ENCODE measurements at places on chromosomes 11 and 22. TPM values are rescaled to one million over a fixed set of nuclear protein-coding genes. Genes with fewer than 3 reads are reported as not detected.
A peak's percentile ranks its signal among the peaks of the same experiment; 100 is the strongest.

DNA sequence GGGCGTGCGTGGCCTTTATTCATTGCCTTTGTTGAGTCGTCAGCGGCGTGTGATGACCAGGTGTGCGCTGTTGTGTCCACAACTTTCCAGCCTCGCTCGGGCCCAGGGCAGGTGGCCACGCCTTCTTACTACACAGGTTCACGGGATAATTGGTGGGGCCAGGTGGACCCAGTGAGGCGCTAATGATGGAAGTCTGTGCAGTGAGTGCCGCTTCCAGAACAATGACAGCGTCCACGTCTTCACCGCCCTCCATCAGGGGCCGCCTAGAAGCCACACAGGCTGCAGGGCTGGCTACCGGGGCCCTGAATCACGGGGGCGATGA is 1197.3 kb downstream of the BRD1 start:
- no peaks in the 10 kb centered on the region for H3K4me1 ChIP-seq
- no peaks in the 10 kb centered on the region for H3K36me3 ChIP-seq
- no peak overlapping the region for H3K27ac ChIP-seq
- H3K27me3 ChIP-seq: no peaks in the 10 kb centered on the region
- DNase-seq: no peak

DNA sequence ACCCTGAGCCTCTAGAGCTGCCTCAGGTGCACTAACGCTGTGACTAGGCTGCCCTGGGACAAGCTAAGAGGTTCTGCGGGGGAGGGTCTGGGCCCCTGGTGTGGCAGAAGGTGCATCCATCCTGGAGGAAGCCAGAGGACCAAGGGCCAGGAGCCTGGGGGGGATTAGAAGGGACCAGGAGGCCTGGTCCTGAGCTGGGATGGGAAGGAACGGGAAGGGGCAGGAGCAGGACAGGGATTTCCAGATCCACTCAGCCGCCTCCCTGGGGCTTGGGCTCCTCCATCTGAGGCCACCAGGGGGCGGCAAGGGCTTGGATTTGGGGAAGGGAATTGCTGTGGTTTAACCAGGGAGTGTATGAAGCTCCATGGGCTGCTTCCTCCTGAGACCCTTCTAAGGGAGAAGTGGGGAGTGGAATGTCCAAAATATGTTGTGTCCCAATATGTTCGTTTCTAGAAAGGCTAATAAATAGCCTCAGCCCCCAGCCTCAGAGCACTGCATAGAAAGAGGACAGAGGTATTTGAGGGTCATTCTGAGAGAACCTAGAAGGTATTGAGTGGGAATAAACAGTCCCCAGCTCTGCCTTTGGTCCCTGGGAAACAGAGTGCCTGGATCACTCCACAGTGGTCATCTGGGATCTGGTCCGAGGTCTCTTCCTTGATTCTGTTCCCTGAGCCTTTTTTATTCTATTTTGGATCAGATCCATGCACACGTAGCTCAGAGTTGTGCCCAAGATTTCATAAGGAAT is 17.4 kb upstream of the PRAME start:
- H3K36me3 ChIP-seq: no peaks in the 10 kb centered on the region
- peak; percentile 58 for DNase-seq
- H3K27ac ChIP-seq: no peak overlapping the region
- H3K27me3 ChIP-seq: no peaks in the 10 kb centered on the region
- H3K4me1 ChIP-seq: no peaks in the 10 kb centered on the region

DNA sequence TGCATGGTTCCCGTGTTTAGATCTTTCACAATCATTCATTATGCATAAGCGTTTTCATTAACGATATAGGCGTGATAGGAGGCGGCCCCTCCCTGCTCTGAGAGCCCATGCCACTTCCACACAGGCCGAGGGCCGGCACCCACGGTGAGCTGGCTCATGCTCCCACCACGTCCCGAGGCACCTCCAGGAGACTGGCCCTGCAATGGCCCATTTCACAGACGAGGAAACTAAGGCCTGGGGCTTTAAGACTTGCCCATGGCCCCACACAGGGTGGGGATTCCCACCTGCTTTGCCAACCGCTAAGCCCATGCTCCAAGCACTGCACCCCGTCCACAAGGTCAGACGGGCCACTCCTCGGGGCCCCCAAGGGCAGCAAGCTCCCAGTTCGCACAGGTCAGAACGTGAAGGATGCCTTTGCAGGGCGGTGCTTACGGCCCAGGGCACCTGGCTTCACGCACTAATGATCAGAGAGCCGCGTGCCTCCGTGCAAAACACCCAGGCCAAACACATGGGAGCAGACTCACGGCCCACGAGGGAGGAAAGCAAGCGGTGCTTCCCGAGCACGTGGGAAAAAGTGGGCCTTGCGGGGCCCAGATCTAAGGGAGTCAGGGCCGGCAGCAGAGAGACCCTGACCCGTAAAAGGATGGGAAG is 8.3 kb downstream of the OSBPL5 start:
- no peaks in the 10 kb centered on the region for H3K36me3 ChIP-seq
- no peak overlapping the region for H3K4me3 ChIP-seq
- peak; percentile 66 for DNase-seq
- no peaks in the 10 kb centered on the region for H3K4me1 ChIP-seq

DNA sequence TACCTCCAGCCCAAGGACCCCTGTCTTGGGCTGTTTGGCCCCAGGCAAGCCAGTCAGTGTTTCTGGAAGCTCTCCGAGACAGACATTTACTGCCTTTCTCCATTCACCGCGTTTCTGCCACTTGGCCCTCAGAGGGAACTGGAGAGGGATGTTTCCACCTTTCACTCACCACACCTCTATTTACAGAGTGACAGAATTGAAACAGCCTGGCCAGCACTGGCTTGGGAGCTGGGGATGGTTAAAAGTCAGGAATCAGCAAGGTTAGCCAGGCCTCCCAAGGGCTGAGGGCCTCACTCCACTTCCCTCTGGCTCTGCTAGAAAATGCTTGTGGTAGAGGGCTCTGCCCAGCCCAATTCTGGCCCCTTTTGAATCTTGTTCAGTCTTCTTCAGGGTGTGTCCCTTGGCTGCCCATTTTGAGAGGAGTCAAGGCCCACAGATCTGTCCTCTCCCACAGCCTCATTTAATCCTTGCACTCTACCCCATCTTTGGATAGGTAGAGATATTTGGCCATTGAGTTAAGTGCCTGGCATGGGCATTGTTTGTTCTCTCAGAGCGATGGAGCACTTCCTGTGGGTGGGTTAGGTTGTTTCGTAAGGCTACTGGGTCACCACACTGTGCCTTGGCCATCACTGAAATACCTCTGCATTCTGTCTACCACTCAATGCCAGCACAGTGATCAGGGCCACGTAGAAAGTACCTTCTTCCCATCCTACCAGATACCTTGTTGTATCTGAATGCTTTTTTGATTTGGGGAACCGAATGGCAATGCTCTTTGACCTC is 119.2 kb downstream of the MICAL2 start:
- H3K4me3 ChIP-seq: no peak overlapping the region
- no peaks in the 10 kb centered on the region for H3K36me3 ChIP-seq
- DNase-seq: no peak
- H3K27me3 ChIP-seq: no peaks in the 10 kb centered on the region
- H3K4me1 ChIP-seq: no peaks in the 10 kb centered on the region
- no peak overlapping the region for H3K27ac ChIP-seq

GRCh38 chr22:31291481-31292235 is 630 bp downstream of the PIK3IP1 start:
- no peak for DNase-seq
- no peaks in the 10 kb centered on the region for H3K4me1 ChIP-seq
- peak overlapping the region; percentile 87 for H3K4me3 ChIP-seq
- no peaks in the 10 kb centered on the region for H3K36me3 ChIP-seq
- H3K27me3 ChIP-seq: no peaks in the 10 kb centered on the region
- H3K27ac ChIP-seq: peak overlapping the region; percentile 90

- H3K4me3 ChIP-seq: no peak overlapping the region
- H3K4me1 ChIP-seq: peaks cover 13% of the 10 kb centered on the region
- no peak for DNase-seq
- no peak overlapping the region for H3K27ac ChIP-seq
- H3K27me3 ChIP-seq: no peaks in the 10 kb centered on the region
Observed at GRCh38 chr22:38112381-38112780, 1.9 kb upstream of the BAIAP2L2 start.

DNA sequence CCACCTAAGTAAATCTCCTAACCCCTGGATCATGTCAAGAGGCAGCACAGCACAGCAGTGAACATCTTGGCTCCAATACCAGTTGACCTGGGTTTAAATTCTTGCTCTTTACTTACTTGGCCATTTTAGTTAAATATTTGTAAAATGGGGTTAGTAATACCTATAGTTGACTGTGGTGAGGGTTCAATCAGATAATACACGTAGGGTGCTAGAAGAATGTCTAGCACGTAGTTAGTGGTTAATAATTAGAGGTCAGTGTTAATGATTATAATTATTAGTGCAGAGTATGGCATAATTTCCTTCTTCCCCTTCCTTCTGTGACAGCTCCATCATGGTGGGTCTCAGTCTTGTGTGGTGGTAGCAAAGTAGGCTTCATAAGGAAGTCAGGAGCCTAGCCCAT is 520.8 kb downstream of the INSC start:
- no peak overlapping the region for H3K27ac ChIP-seq
- H3K36me3 ChIP-seq: no peaks in the 10 kb centered on the region
- H3K4me1 ChIP-seq: no peaks in the 10 kb centered on the region
- peak; percentile 24 for DNase-seq
- H3K4me3 ChIP-seq: no peak overlapping the region

- no peak overlapping the region for H3K27ac ChIP-seq
- H3K4me1 ChIP-seq: peaks cover 3% of the 10 kb centered on the region
- no peak overlapping the region for H3K4me3 ChIP-seq
Observed at GRCh38 chr22:40595497-40596234, 40.9 kb downstream of the MRTFA start.

GRCh38 chr11:127044535-127044934 is 44.0 kb upstream of the KIRREL3 start:
- DNase-seq: no peak
- H3K4me3 ChIP-seq: no peak overlapping the region
- H3K27me3 ChIP-seq: no peaks in the 10 kb centered on the region
- H3K27ac ChIP-seq: no peak overlapping the region
- H3K4me1 ChIP-seq: no peaks in the 10 kb centered on the region

DNA sequence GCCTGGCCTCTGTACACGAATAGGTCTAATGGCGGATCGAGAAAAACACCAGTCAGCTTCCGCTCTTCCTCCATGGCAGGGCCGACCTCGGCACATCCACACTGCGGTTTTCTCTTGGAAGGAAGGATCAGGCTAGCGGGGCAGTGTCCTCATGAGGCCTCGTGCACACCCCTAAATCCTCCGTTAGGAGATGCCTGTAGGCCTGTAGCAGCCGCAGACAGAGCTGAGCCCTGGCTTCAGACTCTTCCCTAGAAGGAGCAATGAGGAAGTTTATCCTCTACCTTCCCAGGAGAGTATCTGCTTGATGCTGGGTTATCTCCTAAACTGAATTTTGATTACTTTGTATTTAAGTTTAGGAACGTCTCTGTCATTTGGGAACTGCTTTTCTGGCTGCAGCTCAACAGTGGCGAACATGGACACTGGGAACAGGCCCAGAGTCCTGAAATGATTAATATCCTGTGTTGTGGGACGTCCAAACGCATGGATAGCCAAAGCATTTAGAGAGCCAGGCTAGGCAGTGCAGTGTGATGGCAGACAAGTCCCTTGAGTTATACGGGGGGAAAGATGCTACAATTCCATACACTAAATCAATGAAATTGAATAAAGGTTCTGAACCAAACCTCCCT is 16.5 kb upstream of the BMAL1 start:
- no peak for DNase-seq
- H3K4me1 ChIP-seq: no peaks in the 10 kb centered on the region
- H3K27ac ChIP-seq: peak overlapping the region; percentile 75
- H3K27me3 ChIP-seq: no peaks in the 10 kb centered on the region
- no peak overlapping the region for H3K4me3 ChIP-seq

- DNase-seq: peak; percentile 59
- H3K27ac ChIP-seq: no peak overlapping the region
- no peaks in the 10 kb centered on the region for H3K4me1 ChIP-seq
- H3K27me3 ChIP-seq: no peaks in the 10 kb centered on the region
- H3K4me3 ChIP-seq: no peak overlapping the region
- peaks cover 4% of the 10 kb centered on the region for H3K36me3 ChIP-seq
Observed at GRCh38 chr11:3665336-3666022, 5.7 kb downstream of the CHRNA10 start.

GRCh38 chr11:44255406-44256071 is 54.4 kb downstream of the ALX4 start:
- H3K4me1 ChIP-seq: no peaks in the 10 kb centered on the region
- no peaks in the 10 kb centered on the region for H3K27me3 ChIP-seq
- H3K36me3 ChIP-seq: no peaks in the 10 kb centered on the region
- no peak overlapping the region for H3K27ac ChIP-seq
- no peak overlapping the region for H3K4me3 ChIP-seq

GRCh38 chr11:67468456-67468758 is 644 bp downstream of the TMEM134 start:
- no peaks in the 10 kb centered on the region for H3K27me3 ChIP-seq
- no peak for DNase-seq
- H3K27ac ChIP-seq: peak overlapping the region; percentile 88
- no peaks in the 10 kb centered on the region for H3K36me3 ChIP-seq

DNA sequence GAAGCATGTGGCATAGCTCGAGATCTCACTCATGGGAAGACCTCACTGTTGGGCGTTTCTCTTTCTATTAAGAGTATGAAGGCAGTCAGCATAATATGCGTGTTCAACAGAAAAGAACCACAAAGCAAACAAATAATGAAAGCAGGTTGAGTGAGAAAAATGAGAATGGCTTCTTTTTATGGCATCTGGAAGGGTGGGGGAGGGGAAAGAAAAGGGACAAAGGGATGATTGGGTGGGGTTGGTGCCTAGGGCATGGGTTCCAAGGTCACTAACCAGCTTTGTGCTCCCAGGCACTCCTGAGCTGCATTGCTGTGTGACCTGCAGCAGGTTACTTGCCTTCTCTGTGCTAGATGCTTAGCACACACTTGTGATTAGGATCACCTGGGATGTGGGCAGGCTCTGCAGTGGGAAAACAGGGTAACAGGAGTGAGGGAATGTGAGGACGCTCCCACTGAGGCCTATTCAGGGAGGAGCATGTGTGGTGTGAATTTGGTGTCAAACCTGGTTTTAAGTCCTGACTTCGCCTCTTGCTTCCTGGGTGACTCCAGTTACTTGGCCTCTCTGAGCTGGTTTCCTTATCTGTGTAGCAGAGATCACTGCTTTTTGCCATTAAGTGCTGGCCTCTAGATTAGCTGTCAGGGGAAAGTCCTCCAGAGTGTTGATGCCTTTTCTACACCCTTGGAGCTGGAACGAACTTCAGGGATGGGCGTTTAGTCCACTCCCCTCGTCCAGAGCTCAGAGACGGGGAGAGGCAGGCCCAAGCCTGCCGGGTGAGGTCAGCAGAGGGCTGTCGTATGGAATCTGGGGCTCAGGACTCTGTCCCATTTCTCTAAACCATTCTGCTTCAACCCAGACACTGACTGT is 74.8 kb downstream of the KIAA1671 start:
- H3K27me3 ChIP-seq: no peaks in the 10 kb centered on the region
- H3K36me3 ChIP-seq: peaks cover 2% of the 10 kb centered on the region
- no peak for DNase-seq

- no peak overlapping the region for H3K27ac ChIP-seq
- H3K4me3 ChIP-seq: no peak overlapping the region
- no peaks in the 10 kb centered on the region for H3K36me3 ChIP-seq
- DNase-seq: no peak
- no peaks in the 10 kb centered on the region for H3K27me3 ChIP-seq
- H3K4me1 ChIP-seq: no peaks in the 10 kb centered on the region
Observed at GRCh38 chr11:59212222-59212621, 505 bp downstream of the MPEG1 start.

Gene PGGHG
- 64.1 TPM for total RNA-seq

Gene LARGE2
- total RNA-seq: 13.1 TPM

Gene POU2AF3
- total RNA-seq: 4.3 TPM

Gene NCF4
- 19.4 TPM for total RNA-seq

Gene AP1B1
- total RNA-seq: 82.9 TPM

Gene NLRP14
- 0.47 TPM for total RNA-seq

Gene EPS8L2
- 287 TPM for total RNA-seq

Gene SH3BP1
- total RNA-seq: 12.8 TPM

Data from kidney (tissue), 22 donors.